Activated T-helper 1 cell treated with anti-CD3 and anti-CD28 coated beads, Interleukin-2, amount 50 U/mL, for 16 hours (primary cell): ENCODE measurements at places on chromosomes 6 and 20.

GRCh38 chr20:33540427-33540826 is 50.5 kb downstream of the CBFA2T2 start:
- no peak for DNase-seq

DNA sequence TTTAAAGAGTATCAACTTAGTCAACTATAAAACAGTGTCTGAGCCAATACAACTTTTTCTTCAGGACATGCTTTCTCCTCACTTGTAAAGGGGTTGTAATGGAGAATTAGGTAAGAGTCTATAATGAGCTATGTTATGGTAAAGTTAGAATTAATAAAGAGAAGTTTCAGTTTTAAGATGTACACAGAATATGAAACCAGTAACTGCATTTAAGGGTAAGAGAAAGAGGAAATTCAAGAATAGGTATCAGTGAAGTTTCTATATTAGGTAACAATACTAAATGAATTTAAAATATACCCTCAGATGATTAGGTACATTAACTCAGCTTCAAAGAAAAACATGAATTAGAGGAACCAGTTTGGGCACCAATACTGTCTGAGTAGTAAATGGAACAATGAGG is 1444.3 kb upstream of the ADGRB3 start:
- no peak for DNase-seq

- DNase-seq: no peak
These were observed 27.0 kb downstream of the STK4 start for GRCh38 chr20:44993343-44993742.

- no peak for DNase-seq
These were observed 69.3 kb upstream of the SYNJ2 start for GRCh38 chr6:157912326-157912725.

DNA sequence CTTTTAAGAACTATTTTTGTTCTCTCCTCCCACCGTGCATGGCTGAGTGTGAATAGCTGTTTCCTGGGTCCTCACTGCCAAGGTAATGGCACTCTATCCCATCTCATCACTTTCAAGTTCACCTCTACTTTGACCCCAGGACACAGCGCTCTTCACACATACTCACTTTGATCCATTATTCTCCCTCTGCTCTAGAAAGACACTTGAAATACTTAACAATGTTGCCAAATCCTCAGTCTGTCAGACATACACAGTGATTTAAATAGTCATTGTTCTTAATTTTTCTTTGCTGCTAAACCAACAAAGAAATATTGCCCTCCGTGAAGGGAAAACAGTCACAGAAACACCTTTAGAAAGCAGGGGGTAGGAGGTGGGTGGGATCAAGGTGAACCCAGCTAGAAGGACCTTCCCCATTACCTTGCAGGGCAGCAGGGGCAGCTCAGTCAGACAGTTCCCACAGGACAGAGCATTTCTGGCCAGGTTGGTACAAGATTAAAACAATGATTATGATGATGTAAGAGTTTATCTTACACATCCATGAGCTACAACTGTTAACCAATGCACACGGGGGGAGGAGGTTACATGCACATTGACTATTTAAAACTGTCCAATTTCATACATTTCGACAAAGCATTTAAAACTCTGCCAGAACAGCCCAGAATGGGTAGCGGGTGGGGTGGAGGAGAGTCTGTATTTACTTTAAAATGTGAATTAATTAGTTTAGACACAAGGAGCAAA is 2.4 kb downstream of the SLC22A23 start:
- DNase-seq: no peak

- no peak for DNase-seq
These were observed 61.2 kb upstream of the SIRPA start for GRCh38 chr20:1833728-1834726.

- DNase-seq: no peak
These were observed 211.0 kb downstream of the MOXD1 start for GRCh38 chr6:132190097-132190814.

DNA sequence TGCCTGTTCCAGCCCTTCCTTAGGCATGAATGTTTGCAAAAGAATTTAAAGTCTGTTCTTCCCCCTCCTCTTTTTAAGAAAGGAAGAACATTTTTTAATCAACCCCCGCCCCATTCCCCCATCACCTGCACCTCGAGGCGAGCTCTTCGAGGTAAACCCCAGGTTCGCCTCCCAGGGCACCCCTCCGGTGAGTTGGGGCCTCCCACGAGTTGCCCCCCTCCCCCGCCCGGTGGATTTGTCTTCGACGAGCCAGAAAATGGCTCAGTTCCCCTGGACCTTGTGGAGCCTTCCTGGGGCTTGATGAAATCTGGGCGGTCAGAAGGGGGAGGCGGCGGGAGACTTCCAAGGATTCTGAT is 256 bp upstream of the OVOL2 start:
- DNase-seq: no peak

DNA sequence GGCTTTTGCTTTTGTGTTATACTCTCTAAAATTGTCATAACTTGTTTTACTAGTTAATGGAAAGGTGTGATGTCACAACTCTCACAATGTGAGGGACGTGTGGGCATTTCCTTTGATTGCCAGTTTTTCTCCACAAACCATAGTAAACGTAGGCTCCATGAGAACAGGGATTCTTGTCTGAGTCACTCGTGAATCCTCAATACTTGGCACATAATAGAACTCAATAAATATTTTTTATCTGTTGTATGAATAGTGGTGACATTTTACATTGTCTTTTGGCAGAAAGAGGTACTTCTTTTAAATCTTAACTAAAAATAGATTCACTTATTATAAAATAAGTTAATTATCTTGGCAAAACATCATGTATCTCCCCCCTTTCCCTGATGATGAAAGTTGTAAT is 69.0 kb upstream of the CNKSR3 start:
- no peak for DNase-seq

DNA sequence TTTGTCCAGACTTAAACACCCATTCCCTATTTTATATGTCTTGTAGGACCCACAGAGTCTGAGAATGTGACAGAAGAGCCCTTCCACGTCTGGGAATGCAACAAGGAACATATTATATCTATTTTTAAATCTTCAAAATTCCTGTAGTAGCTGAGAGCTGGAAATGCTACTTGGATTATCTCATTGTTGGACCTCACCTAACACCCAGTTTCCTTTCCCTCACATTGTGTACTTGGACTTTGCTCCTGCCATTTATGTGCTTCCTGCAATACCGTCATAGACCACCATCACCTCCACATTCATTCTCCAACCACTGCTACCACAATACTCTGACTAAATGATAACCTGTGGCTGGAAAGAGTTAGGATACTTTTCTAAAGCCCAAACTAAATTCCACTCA is 335.4 kb downstream of the COL12A1 start:
- no peak for DNase-seq

- no peak for DNase-seq
These were observed at the start of gene NINL for GRCh38 chr20:25584905-25585704. NINL (minus strand) TSS chr20:25585531; CDS start chr20:25526587, 58,944 bp downstream.

DNA sequence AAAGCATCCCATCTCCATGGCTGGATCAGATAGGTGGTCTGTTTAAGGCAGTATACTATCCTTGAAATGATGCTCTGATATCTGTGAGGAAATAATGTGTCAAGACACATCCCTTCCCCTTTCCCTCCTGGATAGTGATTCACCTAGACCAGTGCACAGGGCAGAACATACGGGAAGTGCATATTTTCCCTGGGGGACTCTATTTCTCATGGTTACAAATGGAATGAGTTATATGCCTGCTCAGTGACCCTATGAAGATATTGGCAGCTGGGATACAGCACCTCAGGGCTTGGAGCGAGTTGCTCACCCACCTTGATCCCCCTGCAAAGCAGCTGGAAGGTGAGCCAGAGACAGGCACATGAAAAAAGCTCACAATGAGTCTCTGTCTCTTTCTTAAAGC is 67.5 kb upstream of the PRL start:
- no peak for DNase-seq

GRCh38 chr6:144252259-144252658 is 32.9 kb upstream of the UTRN start:
- no peak for DNase-seq

DNA sequence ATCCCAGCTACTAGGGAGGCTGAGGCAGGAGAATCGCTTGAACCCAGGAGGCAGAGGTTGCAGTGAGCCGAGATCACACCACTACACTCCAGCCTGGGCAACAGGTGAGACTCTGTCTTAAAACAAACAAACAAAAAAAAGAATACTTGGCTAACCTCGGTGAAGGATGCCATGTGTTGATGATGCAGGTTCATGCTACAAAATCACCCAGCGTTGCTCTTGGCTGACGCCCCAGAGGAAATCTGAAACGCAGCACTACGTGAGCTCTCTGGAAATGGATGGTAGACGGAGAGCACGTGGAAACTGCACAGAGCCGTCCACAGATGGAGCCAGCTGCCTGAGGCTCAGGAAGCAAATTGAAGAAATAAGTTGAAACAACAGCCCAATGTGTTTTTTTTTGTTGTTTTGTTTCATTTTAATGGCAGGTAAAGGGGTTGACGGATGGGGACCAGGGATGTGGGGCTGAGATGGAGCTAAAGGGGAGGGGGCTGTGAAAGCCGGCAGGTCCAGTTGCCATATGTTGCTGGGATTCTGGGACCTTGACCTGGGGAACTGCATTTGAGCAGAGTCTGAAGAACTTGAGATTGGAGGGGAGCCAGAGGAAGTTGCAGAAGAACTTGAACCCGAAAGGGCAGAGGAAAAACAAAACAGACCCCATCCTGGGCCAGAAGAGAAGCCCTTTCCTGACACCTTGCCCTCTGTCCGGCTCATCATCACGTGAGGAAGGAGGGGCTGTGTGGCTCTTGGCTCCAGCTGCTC is 12.8 kb upstream of the MANBAL start:
- no peak for DNase-seq

DNA sequence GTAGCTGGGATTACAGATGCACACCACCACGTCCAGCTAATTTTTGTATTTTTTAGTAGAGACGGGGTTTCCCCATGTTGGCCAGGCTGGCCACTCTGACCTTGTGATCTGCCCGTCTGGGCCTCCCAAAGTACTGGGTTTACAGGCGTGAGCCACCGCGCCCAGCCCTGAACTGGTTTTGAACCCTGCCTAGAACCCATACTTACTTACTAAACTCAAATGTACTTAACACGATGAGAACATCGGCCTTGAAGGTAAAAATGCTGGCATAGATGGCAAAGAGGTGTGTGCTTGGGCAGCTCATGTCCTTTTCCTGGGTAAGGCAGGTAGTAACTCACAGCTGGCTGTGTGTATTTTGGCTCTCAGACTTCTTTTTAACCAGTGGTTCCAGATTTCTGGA is 3.2 kb upstream of the ARMC12 start:
- no peak for DNase-seq

DNA sequence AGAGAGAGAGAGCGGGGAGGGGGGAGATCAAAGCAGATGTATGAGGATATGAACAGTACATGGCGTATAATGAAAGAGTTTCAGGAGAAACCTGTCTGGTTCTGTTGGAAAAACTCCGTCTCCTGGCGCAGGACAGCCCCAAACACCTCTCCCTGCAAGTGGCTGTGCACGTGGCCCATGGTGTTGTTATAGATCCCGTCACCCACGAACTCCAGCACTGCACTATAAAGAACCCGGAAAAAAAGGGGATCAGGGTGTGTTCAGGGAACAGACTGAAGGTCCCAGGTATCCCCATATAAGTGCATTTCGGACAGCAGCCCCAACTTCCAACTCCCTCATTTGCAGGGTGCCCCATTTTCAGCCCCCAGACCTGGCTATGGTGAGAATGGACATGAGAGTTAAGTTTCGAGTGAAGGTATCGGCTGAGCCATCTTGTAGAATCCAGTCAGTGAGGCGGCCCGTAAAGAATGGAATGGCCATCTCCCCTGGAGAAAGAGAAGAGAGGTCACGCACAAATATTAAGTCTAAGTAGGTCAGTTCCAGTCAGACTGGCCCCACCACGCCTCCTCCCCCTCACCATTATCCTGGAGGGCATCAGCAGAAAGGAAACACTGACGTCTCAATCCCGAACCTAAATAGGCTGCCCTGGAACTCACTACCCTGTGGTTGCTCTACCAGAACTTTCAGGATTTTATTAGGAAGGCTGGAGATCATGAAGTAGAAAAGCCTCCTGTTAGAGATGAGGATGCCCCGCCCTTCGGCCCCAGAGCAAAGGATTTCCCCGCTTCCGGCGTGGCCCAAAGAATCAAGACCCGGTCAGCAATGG is 1.3 kb downstream of the TAP1 start:
- DNase-seq: no peak

- DNase-seq: no peak
These were observed 11.0 kb downstream of the TNFAIP3 start for GRCh38 chr6:137878029-137878428.

- DNase-seq: peak; percentile 17
These were observed 89.1 kb upstream of the CLDN20 start for GRCh38 chr6:155174576-155175211.

- DNase-seq: no peak
These were observed 907.6 kb downstream of the TFAP2A start for GRCh38 chr6:9507136-9507895.

DNA sequence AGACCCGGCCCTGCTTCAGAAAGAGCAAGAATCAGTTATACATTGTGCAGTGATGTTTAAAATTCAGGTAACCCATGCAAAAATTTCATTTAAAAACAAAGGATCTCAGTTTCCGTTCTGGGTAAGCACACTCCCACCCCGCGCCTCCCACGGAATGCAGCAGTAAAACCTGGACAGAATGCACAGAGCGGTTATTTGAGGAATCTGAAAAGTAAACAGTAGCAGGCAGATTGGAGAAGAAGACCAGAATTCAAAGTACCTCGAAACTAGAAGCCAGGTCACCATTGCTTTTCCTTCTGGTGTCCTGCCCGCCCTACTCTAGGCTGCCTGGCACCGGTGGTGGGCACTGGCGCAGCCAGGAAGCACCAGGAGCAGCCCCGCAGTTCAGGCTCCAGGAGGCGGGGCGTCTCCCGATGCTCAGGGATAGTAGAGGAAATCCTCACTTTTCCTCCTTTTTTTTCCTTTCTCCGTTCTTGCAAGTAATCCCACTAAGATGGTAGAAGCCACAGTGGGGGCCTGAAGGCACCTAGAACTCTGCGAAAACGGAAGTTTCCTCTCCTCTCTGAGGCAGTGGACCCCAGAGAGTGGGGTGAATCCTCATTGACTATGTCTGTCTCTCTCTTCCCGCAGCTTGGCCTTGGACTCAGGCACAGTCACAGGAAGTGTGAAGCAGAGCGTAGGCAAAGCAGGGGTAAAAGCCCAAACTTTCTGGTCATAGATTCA is 28.3 kb downstream of the METTL24 start:
- DNase-seq: no peak

- no peak for DNase-seq
These were observed 67.3 kb downstream of the KCNB1 start for GRCh38 chr20:49415005-49415667.
